ENCODE measurements at places on chromosomes 5 and 9.
A peak's percentile ranks its signal among the peaks of the same experiment; 100 is the strongest.

DNA sequence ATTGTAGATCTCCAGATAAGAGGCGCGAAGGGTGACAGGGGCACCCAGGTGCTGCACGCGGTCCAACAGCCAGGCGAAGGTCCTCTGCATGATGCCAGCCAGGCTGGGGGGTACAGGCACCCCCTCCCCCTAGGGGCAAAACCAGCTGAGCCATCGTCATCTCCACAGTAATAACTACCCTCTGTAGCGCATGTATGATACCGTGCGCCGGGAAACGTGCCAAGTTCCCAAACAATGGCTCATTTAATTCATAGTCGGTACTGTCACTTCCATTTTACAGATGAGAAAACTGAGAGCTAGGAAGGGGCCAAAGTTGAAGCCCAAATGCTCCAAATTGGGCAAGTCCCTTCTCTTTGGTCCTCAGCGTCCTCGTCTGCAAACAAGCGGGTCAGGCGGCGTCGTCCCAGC, 1.5 kb downstream of the KIF12 start:
- DNase-seq: no peak

DNA sequence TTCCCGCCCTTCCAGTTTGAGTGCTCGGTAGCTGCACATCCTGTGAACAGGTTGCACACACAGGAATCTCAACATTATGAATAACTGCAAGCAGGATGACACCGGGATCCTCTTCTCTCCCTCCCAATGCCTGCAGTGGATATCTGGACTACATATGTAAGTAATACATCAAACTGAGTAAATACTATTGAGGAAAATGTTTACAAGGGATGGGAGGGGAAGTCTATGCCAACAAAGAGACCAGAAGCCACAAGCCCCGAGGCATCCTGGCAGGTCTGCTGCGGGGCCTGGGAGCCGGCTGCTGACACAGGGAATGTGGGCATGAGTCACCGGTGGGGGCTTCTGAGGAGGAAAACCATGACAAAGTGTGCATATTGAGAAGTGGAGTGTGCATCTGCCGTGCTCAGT, 8.6 kb upstream of the ANKRD33B start:
- no peak for DNase-seq

GRCh38 chr5:43061352-43062075, 21.4 kb upstream of the ANXA2R start:
- DNase-seq: no peak

DNA sequence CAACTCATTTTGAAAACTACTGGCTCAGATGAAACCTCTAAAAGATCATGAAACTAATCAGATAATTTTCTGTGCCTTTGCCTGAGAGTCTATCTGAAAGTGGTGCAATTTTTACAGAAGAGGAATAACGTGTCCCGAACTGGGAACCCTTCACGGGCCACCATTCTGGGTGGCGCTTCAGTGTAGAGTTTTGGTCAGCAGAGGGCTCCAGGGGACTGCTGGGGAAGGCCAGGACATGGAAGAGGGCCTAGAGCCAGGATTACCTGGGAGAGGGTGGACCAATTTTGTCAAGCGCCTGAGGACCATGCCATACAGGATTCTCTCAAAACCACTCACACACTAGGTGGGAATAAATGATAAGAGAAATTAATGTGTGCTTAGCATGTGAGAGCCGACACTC, 49.7 kb upstream of the PLEKHG4B start:
- peak; percentile 57 for DNase-seq

- no peak for DNase-seq
These were observed 176.2 kb downstream of the SMC2 start for GRCh38 chr9:104269996-104270963.

- DNase-seq: no peak
These were observed 52.8 kb downstream of the EXD3 start for GRCh38 chr9:137369911-137370764.

DNA sequence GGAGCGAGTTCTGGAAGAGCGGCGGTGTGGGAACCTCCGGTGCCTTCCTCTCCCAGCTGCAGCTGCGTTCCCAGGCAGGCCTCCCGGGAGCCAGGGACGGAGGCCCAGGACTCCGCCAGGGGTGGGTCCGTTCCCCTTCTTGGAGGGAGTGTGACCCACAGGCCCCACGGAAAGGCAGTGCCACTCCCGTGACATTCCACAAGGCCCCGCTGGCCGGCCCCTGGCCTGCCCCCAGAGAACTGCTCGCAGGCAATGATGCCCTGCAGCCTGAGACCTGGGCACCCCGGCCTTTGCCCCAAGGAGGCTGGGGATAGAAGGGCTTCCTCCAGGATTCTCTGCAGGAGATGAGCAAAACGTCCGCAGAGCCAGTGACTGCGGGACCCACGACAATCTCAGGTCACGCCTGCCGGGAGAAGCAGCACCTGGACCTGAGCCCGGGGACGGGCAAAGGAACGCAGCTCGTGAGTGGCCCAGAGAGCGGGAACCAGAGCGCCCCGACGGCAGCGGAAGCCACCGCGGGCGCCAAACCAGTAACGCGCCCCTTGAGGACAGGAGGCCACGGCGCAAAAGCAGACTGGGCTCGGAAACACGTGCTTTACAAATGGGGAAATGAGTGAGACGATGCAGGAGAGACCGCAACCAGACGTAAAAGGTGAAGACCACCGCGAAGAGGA, 9.3 kb downstream of the OBP2B start:
- DNase-seq: no peak

GRCh38 chr5:166401391-166401790, 1890.1 kb upstream of the WWC1 start:
- DNase-seq: no peak

- no peak for DNase-seq
These were observed 76.4 kb upstream of the TARS1 start for GRCh38 chr5:33364406-33364805.

- DNase-seq: no peak
These were observed 1.1 kb downstream of the GPBP1 start for GRCh38 chr5:57174890-57175510.

DNA sequence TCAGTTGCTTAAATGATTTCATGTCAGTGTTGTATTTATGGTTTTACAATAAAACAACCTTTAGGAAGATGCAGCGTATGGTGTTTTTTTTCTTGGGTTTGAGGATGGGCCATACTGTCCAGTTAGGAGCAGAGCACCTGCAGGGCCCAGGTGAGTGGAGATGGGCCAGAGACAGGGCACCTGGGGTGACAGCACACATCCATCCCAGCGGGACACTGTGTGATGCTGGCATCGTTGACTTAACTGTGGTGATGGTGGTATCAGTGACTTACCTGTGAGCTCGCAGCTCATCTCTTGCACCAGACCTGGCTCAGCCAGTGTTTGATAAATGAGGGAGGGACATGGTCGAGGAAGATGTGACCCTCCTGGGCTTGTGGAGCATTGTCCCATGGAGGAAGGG, 21.6 kb downstream of the AMBP start:
- no peak for DNase-seq

DNA sequence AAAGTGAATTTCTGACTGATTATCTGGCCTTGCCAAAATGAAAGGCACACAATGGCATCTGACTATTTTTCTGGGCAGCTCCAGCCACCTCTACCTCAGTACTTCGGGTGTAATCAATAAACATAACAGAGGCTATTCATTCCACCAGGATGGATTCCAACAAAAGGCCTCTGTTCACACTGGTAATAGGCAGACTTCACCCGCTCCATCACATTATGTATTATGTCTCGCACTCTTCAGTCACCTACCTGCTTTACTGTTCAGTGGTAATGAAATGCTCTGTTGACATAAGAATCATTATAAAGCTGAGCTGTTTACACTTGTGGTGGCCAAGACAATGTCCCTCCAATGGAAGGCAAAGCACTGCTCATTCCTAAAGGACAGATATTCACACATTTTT, 1333.7 kb upstream of the WWC1 start:
- DNase-seq: no peak

- no peak for DNase-seq
These were observed 4.5 kb downstream of the PRELID2 start for GRCh38 chr5:145830594-145830993.

DNA sequence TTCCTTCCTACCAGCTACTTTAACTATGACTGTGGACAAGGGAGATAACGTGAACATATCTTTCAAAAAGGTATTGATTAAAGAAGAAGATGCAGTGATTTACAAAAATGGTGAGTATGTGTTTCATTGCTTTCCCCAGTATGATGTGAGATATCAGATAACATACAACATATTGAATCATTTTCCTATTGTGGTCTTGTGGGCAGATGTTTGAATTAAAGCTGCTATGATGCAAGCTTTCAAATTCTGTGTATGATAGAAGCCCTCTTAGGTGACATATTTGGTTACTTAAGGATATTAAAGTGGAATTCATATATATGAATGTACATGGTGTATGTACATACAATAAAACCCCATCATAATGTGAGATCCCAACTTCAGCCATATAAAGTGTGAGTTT, 59.5 kb downstream of the TEK start:
- no peak for DNase-seq

GRCh38 chr9:107221321-107221720, 61.8 kb upstream of the RAD23B start:
- no peak for DNase-seq

All from endothelial cell (in vitro differentiated cells).